ENCODE measurements at places on chromosomes 1 and 21.

GRCh38 chr1:58933599-58933926 lies 149.7 kb upstream of the JUN start:
- H3K4me3 ChIP-seq = no peak overlapping the region
- peaks cover 36% of the 10 kb centered on the region for H3K4me1 ChIP-seq
- H3K36me3 ChIP-seq = no peaks in the 10 kb centered on the region
- H3K27me3 ChIP-seq = peaks cover 4% of the 10 kb centered on the region

DNA sequence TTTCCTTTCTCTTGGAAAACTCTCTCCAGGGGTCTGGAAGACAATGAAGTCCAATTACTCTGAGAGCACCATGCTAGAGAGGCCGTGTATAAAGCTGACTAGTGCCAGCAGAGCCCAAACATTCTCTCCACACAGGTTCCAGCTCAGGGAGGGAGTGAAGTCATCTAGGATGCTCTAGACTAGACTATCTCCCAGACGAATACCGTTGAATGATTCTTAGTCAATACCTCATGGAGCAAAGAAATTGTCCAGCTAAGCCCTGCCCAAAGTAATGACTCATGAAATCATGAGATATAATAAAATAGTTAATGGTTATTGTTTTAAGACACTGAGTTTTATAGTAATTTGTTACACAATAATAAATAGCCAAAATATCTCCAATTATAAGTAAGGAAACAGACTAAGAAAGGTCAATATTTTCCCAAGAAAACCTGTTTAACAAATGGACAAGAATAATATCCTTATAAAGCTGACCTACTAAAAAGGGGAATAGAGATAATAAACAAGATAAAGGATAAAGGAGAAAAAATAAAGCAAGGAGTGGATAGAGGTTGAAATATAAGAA lies 163.9 kb upstream of the LRRC7 start:
- no peak overlapping the region for H3K4me3 ChIP-seq
- H3K36me3 ChIP-seq = no peaks in the 10 kb centered on the region
- H3K4me1 ChIP-seq = no peaks in the 10 kb centered on the region

DNA sequence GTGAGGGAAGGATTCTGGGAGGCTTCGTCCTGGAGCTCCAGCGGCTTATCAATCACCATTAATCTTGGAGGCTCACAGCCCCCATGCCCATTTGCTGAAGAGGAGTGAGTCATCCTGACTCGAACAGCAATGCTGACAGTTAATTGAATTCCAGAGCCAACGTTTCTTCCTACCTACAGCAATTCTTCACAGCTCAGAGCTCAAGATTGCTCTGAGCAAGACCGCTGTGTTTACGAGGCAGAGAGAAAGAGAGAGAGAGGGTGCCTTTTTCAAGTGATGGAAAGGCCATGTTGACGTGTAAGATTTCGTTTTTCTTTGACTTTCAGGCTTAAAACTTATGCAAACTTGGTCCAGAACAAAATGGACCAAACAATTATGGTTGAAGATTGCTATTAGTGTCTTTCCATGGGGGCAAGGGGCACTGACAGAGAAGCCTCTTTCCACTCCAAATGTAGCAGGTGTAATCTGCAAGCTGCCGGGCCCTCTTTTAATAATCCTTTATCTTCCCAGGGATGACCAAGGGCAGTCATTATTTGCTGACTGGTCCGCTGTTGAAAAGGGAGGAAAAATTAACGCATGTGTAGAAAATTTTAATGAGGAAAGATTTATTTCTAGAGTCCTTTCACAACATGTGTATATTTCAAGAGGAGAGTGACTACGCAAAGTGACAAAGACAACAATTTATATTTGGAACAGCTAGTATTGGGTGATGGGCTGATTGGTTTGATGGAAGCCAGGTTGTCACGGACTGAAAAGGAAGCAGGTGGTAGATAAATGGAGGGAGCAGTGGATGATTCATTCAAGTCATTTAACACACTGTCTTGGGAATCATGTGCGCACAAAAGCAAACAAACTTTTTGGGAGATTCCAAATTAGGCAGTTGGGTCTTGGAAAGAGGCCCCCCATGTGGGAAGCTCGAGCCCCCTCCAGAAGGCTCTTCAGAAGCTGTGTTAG lies 136.1 kb upstream of the IRF2BP2 start:
- H3K36me3 ChIP-seq = no peaks in the 10 kb centered on the region
- no peak for DNase-seq
- no peak overlapping the region for H3K4me3 ChIP-seq

GRCh38 chr1:145695821-145696629 lies 11.1 kb downstream of the PDZK1 start:
- no peak for DNase-seq
- H3K4me1 ChIP-seq = peaks cover 2% of the 10 kb centered on the region
- H3K27me3 ChIP-seq = no peaks in the 10 kb centered on the region
- H3K4me3 ChIP-seq = no peak overlapping the region
- H3K36me3 ChIP-seq = no peaks in the 10 kb centered on the region
- H3K27ac ChIP-seq = no peak overlapping the region

DNA sequence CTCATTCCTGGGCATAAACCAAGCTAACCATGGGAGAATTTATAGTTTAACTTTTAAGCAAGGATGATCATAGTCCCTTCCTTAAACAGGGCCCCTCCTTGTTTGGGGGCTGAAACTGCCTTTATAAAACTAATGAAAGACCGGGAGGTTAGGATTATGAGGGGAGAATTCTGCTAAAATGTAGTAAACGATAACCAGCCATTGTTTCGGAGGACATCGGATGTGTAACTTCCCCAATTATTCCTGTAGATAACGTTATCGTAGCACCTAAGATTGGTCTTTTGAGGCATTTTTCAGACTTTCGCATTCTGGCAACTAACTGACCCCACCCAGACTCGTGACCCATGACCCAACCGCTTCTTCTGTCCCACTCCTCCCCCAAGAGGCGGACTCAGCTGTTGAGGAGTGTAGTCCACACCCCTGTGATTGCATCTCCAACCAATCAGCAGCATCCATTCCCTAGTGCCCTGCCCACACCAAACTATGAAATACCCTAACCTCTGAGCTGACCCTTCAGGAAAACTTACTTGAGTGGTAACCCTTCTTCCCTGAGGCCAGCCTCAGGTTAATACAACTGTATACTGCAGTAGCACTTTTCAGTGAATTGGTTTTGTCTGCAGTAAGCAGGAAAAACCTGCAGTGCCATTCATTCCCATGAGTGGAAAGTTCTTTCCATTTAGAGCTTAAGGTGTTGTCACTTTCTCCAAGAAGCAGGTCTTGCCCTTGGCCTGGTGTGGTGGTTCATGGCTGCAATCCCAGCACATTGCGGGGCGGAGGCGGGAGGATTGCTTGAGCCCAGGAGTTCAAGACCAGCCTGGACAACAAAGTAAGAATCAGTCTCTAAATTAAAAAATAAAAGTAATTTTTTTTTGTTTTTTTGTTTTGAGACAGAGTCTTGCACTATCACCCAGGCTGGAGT lies 823 bp upstream of the SYF2 start:
- peaks cover 54% of the 10 kb centered on the region for H3K4me1 ChIP-seq
- no peak overlapping the region for H3K4me3 ChIP-seq
- H3K27ac ChIP-seq = no peak overlapping the region
- H3K36me3 ChIP-seq = peaks cover 9% of the 10 kb centered on the region
- peak; percentile 59 for DNase-seq

DNA sequence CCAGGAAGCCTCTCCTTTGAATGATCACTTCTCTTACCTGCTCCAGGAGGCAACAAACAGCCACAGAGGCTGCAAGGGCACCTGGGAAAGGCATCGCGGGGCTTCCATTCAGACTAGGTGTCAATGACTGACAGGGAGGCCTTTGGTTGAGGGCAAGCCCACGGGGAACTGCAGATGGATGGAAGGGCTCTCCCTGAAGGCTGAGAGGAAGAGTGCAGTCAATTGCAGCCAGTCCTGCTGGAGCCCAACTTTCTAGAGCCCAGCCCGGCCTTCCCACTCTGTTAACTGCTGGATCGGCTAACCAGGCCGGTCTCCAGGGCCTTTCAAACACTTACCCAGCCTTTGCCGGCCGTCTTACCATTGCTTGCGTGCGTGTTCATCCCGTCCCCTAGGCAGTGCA lies 89.3 kb downstream of the LACTBL1 start:
- DNase-seq = no peak
- H3K27me3 ChIP-seq = peaks cover 1% of the 10 kb centered on the region
- no peaks in the 10 kb centered on the region for H3K36me3 ChIP-seq
- peaks cover 10% of the 10 kb centered on the region for H3K4me1 ChIP-seq
- no peak overlapping the region for H3K27ac ChIP-seq

- no peak for DNase-seq
- no peaks in the 10 kb centered on the region for H3K4me1 ChIP-seq
- H3K27ac ChIP-seq = no peak overlapping the region
- no peak overlapping the region for H3K4me3 ChIP-seq
These were observed 437.7 kb upstream of the OLFM3 start for GRCh38 chr1:102434421-102434820.

GRCh38 chr1:101079341-101079740 lies 53.8 kb upstream of the DPH5 start:
- no peak for DNase-seq
- H3K27ac ChIP-seq = peak overlapping the region; percentile 6
- peaks cover 53% of the 10 kb centered on the region for H3K4me1 ChIP-seq
- no peak overlapping the region for H3K4me3 ChIP-seq
- no peaks in the 10 kb centered on the region for H3K27me3 ChIP-seq

- DNase-seq = no peak
- no peaks in the 10 kb centered on the region for H3K36me3 ChIP-seq
- peaks cover 26% of the 10 kb centered on the region for H3K4me1 ChIP-seq
- peaks cover 68% of the 10 kb centered on the region for H3K27me3 ChIP-seq
- H3K27ac ChIP-seq = no peak overlapping the region
These were observed 15.9 kb downstream of the ESPN start for GRCh38 chr1:6440198-6441126.

DNA sequence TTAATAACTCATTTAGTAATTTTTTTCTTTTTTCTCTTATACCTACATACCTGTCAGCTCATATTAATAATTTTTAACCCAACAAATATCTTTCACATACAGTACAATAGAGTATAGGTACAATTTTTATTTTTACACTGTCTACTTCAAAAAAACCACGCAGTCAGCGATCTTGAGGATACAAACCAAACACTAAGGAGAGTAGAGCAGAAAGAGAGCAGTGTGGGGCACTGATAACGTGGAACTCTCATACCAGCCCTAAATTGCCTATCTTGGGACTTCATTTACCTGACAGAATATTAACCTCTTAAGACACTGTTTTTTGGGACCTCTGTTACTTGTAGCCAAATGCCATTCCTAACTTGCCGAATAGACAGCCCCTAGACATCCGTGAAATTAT lies 5.5 kb downstream of the TRMT1L start:
- no peaks in the 10 kb centered on the region for H3K27me3 ChIP-seq
- H3K4me3 ChIP-seq = no peak overlapping the region
- peaks cover 37% of the 10 kb centered on the region for H3K4me1 ChIP-seq
- H3K36me3 ChIP-seq = peaks cover 43% of the 10 kb centered on the region

GRCh38 chr1:77900687-77901293 lies 12.4 kb downstream of the NEXN start:
- no peaks in the 10 kb centered on the region for H3K36me3 ChIP-seq
- no peaks in the 10 kb centered on the region for H3K27me3 ChIP-seq
- no peaks in the 10 kb centered on the region for H3K4me1 ChIP-seq

- no peak for DNase-seq
- H3K4me1 ChIP-seq = no peaks in the 10 kb centered on the region
- H3K36me3 ChIP-seq = peaks cover 9% of the 10 kb centered on the region
- H3K27ac ChIP-seq = no peak overlapping the region
- H3K4me3 ChIP-seq = no peak overlapping the region
- peaks cover 23% of the 10 kb centered on the region for H3K27me3 ChIP-seq
These were observed 38.9 kb upstream of the C1orf185 start for GRCh38 chr1:51063121-51063520.

DNA sequence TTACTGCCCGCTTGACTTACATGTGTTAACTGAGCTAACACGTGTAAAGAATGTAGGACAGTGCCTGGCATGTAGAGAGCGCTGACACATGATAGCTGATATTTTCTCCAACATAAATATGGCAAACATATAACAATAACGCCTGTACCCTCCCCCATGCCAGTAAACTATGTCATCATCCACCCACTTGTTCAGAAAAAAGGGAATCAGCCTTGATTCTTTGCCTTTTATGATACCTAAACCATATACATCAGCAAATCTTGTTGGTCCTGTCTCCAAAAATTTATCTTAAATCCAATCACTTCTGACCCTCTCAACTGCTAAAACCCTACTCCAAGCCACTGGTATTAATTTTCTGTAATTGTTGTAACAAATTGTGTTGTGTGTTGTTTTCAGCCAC lies 1.1 kb upstream of the ZNF692 start:
- peak overlapping the region; percentile 93 for H3K4me3 ChIP-seq
- peaks cover 66% of the 10 kb centered on the region for H3K4me1 ChIP-seq
- peak overlapping the region; percentile 97 for H3K27ac ChIP-seq
- H3K36me3 ChIP-seq = no peaks in the 10 kb centered on the region
- no peaks in the 10 kb centered on the region for H3K27me3 ChIP-seq

GRCh38 chr1:231460614-231461013 lies 38.5 kb upstream of the EGLN1 start:
- peak; percentile 36 for DNase-seq
- H3K27me3 ChIP-seq = peaks cover 46% of the 10 kb centered on the region
- no peak overlapping the region for H3K4me3 ChIP-seq
- H3K4me1 ChIP-seq = peaks cover 12% of the 10 kb centered on the region
- H3K36me3 ChIP-seq = peaks cover 3% of the 10 kb centered on the region

DNA sequence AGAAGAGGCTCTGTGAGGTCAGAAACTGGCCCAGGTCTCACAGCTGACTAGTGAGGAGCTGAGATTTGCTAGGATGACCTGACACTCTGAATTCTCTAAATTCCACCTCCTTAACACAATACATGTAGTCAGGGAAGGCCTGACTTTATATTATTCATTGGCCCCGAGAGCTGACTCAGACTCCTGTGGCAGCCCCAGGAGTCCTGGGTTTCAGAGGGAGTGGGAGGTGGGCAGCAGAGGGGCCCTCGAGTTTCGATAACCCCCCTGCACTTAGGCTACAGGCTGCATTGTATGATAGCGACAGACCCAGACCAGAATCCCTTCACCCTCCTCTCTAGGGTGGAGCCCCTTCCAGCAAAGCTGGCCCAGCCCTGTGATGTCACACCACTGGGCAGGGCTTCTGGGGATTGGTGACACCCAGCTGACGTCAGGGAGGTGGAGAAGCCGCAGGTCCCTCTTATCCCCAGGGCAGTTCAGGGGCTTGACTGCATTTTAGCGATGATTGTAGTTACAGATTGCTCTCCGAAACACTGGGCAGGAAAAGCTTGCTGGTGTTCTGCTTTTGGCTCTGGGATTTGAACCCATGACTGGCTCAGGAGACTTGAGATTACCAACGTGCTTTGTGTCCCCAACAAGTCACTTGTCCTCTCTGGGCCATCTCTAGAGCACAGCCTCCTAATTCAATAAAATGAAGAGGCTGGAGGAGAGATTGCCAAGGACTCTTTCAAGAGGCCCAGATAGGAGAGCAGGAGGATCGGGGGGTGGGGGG lies 17.0 kb upstream of the GPR37L1 start:
- DNase-seq = no peak
- H3K27me3 ChIP-seq = no peaks in the 10 kb centered on the region
- H3K36me3 ChIP-seq = no peaks in the 10 kb centered on the region
- no peak overlapping the region for H3K4me3 ChIP-seq
- no peak overlapping the region for H3K27ac ChIP-seq
- H3K4me1 ChIP-seq = no peaks in the 10 kb centered on the region
